ENCODE measurements at places on chromosomes 5 and 9. TPM values are rescaled to one million over a fixed set of nuclear protein-coding genes. Genes with fewer than 3 reads are reported as not detected.

Gene GFPT2
- 5.3 TPM for polyA plus RNA-seq

Gene TEK
- 3.4 TPM for polyA plus RNA-seq

Gene FLT4
- 4.6 TPM for polyA plus RNA-seq

Gene SH3TC2
- polyA plus RNA-seq: 0.31 TPM

Gene CCNO
- polyA plus RNA-seq: 17.8 TPM

Gene LHX6
- polyA plus RNA-seq: 1.7 TPM

Gene TNFAIP8
- 5.7 TPM for polyA plus RNA-seq

Gene CD14
- 17.6 TPM for polyA plus RNA-seq

Gene MARCOL
- not detected for polyA plus RNA-seq

Gene AJM1
- polyA plus RNA-seq: 11.7 TPM

Gene RMRP
- 300 TPM for polyA plus RNA-seq

Gene NME5
- polyA plus RNA-seq: 9.2 TPM

Gene TIMD4
- polyA plus RNA-seq: not detected

Gene PCDHA13
- 0.35 TPM for polyA plus RNA-seq

Gene SLCO4C1
- polyA plus RNA-seq: 0.45 TPM

Gene FBP2
- 0.49 TPM for polyA plus RNA-seq

Gene DIPK1B
- polyA plus RNA-seq: 13.2 TPM

Gene PTGS1
- 1.1 TPM for polyA plus RNA-seq

Gene NR5A1
- polyA plus RNA-seq: 0.05 TPM

Gene IL3
- polyA plus RNA-seq: not detected

Gene DNAH5
- polyA plus RNA-seq: 1.0 TPM

Gene EFNA5
- 0.72 TPM for polyA plus RNA-seq

Gene SLC34A1
- polyA plus RNA-seq: not detected

Gene SLC44A1
- polyA plus RNA-seq: 4.6 TPM

Gene GPX8
- 2.5 TPM for polyA plus RNA-seq

Gene NUP155
- polyA plus RNA-seq: 3.3 TPM

Gene CATSPER3
- polyA plus RNA-seq: 1.7 TPM

Gene NUTM2G
- polyA plus RNA-seq: not detected

Gene KCNN2
- 1.1 TPM for polyA plus RNA-seq

Gene ADGRV1
- 3.9 TPM for polyA plus RNA-seq

Gene TAF11L3
- polyA plus RNA-seq: not detected

Gene KCNMB1
- 0.76 TPM for polyA plus RNA-seq

Gene PTGDS
- polyA plus RNA-seq: 35.0 TPM

Gene CTSV
- polyA plus RNA-seq: 1.8 TPM

Gene GARIN3
- polyA plus RNA-seq: not detected

Gene SELENOP
- 80.2 TPM for polyA plus RNA-seq

Gene DMRTA1
- polyA plus RNA-seq: 0.65 TPM

Gene MEGF10
- polyA plus RNA-seq: not detected

Gene SLC35D2
- 21.3 TPM for polyA plus RNA-seq

Gene SHC3
- polyA plus RNA-seq: 3.5 TPM

Gene IL17B
- not detected for polyA plus RNA-seq

Gene LRRC19
- polyA plus RNA-seq: not detected

Gene MLANA
- polyA plus RNA-seq: not detected

Gene CDC20B
- polyA plus RNA-seq: not detected

Gene FUBP3
- 25.4 TPM for polyA plus RNA-seq

Gene CCL21
- polyA plus RNA-seq: 12.1 TPM

Gene SOX30
- polyA plus RNA-seq: not detected

Gene PCDH12
- polyA plus RNA-seq: 1.6 TPM

Gene MYMK
- not detected for polyA plus RNA-seq

Gene PIP5KL1
- 2.5 TPM for polyA plus RNA-seq

Gene ORM1
- polyA plus RNA-seq: 0.82 TPM

Gene RGS14
- polyA plus RNA-seq: 30.9 TPM

Gene GABRB2
- not detected for polyA plus RNA-seq

Gene SCGB3A2
- polyA plus RNA-seq: not detected

Gene FBXL7
- polyA plus RNA-seq: 1.2 TPM

Gene TRIM36
- polyA plus RNA-seq: 0.52 TPM

Gene MAP1B
- 2.7 TPM for polyA plus RNA-seq

Gene WNT8A
- polyA plus RNA-seq: not detected

Gene NR6A1
- 3.1 TPM for polyA plus RNA-seq
